Lung (tissue), 17 donors: ENCODE measurements at places on chromosomes 2 and 18. TPM values are rescaled to one million over a fixed set of nuclear protein-coding genes. Genes with fewer than 3 reads are reported as not detected.

GRCh38 chr2:197238043-197238365 is 72.6 kb downstream of the ANKRD44 start:
- peak; percentile 49 for DNase-seq

LYPD1 gene
- total RNA-seq: 6.6 TPM

DLGAP1 gene
- 11.8 TPM for total RNA-seq

DNA sequence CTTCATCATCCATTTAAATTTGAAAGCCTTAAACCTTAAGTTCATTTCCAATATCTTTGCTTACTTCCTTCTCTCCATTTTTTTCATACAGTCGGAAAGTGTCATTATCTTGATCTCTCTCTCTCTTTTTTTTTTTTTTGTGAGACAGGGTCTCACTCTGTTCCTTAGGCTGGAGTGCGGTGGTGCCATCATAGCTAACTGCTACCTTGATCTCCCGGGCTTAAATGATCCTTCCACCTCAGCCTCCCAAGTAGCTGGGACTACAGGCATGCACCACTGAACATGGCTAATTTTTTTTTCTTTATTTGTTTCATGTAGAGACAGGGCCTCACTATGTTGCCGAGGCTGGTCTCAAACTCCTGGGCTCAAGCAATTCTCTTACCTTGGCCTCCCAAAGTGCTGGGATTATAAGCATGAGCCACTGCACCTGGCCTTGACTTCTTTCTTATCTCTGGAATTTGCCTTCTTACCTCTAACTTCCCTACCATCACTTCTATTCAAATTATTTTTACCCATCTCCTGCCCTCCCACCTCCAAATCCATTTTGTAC is 222.2 kb downstream of the MYCN start:
- no peak for DNase-seq

DNA sequence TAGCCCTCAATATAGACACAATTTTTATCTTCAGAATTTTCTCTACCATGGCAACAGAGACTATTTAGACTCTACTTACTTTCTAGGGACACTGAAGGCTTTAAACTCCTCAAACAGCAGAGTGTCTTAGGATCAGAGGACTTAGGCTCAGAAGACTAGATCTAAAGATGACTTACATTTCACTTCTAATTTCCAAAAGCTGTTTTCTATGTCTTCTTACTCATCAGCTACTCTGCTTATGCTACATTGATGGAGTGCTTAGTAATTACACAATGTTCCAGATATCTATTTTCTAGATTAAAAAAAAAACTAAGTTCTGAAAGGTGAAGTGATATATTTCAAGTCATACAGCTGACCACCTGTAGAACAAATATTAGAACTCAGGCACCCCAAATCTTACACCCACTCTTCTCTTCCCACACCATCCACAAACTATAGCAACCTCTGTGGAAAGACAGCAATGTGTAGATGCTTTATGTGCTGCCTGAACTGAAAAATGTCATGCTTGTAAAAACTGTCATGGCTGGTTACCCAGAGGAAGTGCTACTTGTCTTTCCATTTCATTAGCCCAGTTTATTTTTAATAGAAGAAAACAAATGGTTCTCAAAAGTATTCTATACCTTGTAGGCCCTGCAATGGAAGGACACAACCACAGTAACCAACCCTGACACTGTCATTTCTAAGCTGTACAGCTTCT is 831.0 kb upstream of the ACVR2A start:
- no peak for DNase-seq

- DNase-seq: peak; percentile 60
Measured at GRCh38 chr2:109242654-109243331, 113.8 kb downstream of the SH3RF3 start.

GRCh38 chr2:86049529-86049928 is 56.2 kb downstream of the POLR1A start:
- no peak for DNase-seq

DNA sequence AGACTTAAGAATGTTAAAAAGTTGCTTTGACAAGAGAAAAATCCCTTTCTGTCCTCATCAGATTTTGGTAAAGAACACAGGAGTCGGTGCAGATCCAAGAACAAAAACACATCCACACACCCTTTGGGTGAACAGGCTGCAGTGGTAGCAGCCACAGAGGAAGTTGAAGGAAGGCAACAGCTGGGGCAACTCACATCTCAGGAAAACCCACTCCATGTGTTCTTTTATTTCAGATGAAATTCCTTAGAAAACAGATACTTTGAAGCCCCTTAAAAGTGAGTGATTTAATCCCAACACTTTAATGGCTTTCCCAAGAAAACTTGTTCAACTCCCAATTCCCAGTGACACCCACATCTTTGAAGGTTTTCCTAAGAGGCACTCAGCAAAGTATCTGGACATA is 271.3 kb downstream of the ICOS start:
- DNase-seq: peak; percentile 88

TSPYL6 gene
- total RNA-seq: not detected

GRCh38 chr18:21272016-21272579 is 30.1 kb downstream of the GREB1L start:
- DNase-seq: no peak

DNA sequence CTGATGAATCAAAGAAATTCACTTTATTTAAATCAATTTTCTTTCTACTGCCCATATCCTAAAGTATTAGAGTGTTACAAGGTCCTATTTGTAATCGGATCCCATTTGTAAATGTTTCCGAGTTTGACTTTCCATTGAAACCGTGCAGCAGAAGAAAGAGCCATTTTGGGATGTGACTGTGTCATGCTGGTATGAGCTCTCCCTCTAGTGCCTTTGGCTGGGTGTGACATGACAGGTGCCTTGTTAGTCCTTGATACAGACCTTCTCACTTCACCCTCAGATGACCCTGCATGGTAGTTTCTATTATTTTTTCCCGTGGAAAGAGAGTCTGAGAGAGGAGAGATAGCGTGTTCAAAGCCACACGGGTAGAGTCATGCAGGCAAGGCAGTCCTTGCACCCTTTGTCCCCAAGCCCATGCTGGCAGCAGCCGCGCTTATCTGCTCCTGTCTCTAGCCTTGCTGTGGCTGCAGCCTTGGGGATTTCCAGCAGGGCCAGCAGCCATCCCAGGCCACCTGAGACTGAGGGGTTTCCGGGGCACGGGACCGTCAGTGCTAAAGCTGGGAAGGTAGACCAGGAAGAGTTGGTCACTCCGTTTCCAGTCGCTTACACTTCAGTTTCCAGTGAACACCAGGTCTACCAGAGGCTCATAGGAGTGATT is 21.4 kb downstream of the CHMP1B start:
- no peak for DNase-seq

PLEK gene
- 29.0 TPM for total RNA-seq

DNA sequence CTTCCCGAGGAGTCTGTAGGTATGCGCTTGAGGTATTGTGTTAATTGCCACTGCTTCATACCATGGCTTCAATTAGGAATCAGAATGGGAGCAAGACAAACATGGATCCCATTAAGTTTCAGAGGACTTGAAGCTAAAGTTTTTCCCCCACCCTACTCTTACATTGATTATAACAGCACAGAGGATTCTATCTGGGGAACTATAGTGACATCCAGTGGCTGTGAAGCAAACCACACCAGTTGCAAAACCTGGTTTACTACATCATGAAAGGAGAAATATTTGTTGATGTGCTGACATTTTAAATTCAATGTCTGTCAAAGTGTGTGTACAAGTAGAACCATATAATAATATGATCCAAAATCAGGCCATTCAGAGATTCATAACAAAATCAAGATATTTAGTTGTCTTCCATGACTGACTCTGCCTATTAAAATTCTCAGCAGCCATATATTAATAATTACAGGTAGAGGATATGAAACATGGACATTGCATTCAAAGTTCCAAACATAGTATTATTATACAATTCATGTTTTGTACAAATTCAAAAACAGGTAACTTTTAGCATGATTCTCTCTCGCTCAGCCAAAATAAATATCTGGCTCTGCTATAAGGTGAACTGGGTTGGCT is 82.9 kb downstream of the GRB14 start:
- peak; percentile 56 for DNase-seq

CHRNG gene
- not detected for total RNA-seq

DNA sequence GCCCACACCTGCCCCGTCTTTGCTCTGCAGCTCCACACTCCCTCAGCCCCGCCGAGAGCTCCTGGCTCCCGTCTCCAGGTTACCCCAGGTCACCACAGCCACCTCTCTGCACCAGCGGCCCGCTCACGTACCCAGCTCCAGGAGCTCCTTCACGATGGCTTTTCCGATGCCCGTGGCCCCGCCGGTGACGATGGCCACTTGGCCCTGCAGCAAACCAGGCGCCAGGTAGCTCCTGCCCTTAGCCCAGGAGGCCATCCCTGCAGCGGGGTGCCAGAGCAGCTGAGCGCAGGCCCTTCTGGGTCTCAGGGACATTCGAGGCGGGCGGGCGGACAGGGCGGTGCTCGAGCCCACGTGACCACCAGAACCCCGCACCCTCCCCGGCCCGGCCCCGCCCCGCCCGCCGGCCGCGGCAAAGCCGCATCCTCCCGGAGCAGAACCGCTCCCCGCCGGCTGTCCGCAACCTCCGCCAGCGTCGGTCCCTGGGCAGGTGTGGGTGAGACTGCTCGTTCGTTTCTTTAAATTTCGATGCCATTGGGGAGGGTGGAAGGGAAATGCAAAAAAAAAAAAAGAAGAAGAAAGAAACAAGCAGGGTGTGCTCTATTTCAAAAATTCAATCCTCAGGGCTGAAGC is at the start of the genes PECR and TMEM169:
TSS of gene PECR (minus strand) at position 323 of the 630 bp plus-strand sequence. CDS start at position 255, 68 bp downstream.
TSS of gene TMEM169 (plus strand) at position 433 of the 630 bp plus-strand sequence. CDS start 14,045 bp downstream, outside the sequence.
- peak; percentile 81 for DNase-seq

UGT1A5 gene
- total RNA-seq: 0.34 TPM

TMEM37 gene
- 11.5 TPM for total RNA-seq

RAD51AP2 gene
- total RNA-seq: not detected

DNA sequence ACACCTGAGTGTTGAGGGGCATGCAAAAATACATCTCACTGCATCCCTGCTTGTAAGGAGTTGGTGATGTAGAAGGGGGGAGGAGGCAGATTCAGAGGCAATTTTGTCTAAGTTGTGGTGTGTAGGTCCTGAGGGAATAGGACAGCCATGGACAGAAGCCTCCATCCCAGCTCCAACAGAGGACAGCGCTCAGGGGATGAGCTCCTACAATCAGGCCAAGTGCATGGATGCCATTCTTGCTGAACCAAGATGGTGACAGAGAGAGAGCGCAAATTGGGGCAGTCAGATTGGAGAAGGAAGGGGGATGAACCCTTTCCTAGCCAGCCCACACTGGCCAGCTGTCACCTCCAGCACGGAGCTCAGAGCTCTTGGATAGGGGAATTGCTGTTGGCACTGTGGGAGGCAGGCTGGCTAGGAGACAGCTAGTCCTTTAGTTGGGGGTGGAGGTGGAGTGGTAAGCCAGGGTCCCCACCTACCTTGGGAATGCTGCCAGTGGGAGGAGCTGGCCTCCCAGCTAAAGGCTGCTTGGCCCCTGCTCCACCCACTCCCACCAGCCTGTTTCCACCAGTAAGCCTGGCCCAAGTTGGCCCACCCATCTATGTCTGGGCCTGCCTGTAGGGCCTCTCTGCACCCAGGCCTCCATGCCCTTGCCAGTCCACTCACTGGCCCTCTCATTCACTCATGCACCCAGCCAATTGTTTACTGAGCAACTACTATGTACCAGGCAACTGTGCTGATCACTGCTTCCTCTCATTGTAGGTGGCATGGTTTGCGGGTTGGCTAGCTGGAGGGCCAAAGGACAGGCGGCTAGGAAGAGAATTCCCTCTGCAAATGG is 2.5 kb upstream of the PER2 start:
- DNase-seq: peak; percentile 12

- no peak for DNase-seq
Measured at GRCh38 chr2:43131051-43131889, 95.1 kb downstream of the ZFP36L2 start.

DNA sequence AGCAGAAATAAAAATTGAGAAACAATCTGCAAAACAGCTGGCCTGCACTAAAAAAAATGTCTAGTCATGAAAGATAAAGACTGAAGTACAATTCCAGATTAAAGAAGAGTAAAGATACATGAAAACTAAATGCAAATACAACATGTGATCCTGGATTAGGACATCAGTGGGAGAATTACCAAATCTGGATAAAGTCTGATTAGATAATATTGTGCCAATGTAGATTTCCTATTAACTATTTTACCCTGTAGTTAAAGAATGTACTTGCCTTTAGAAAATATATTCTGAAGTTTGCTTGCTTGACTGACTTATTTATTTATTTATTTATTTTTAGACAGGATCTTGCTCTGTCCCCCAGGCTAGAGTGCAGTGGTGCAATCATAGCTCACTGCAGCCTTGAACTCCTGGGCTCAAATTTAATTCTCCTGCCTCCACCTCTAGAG is 58.7 kb downstream of the ASXL2 start:
- no peak for DNase-seq

DSG1 gene
- total RNA-seq: not detected

RAX gene
- not detected for total RNA-seq

ST8SIA3 gene
- total RNA-seq: 0.17 TPM

- DNase-seq: no peak
Measured at GRCh38 chr2:32843699-32844098, 103.1 kb upstream of the LTBP1 start.

IKZF2 gene
- total RNA-seq: 13.0 TPM

GAREM1 gene
- total RNA-seq: 12.6 TPM

- DNase-seq: no peak
Measured at GRCh38 chr2:428591-428990, 140.7 kb upstream of the ALKAL2 start.

KHK gene
- total RNA-seq: 7.6 TPM

GRCh38 chr2:186531257-186531775 is 45.3 kb downstream of the ZC3H15 start:
- DNase-seq: no peak

DNA sequence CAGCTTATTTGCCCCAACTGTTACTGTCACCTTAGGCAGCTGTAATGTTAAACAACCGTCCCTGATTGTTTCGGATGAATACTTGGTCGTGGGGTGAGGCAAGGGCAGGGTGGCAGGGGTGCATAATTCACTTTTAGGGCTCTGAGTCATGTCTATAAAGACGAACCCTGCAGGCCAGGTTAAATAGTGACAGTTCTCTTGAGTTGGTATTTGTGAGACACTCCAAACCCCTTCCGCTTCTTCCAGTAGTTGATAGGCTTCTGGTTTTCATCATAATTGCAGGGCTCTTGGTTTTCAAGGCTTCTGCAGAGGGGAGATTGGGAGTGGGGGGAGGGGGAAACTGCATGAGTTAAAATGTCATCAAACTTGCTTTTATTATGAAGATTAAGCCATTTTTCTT is 97.2 kb upstream of the TSPYL6 start:
- no peak for DNase-seq

- DNase-seq: no peak
Measured at GRCh38 chr2:55147041-55147440, 85.1 kb downstream of the CLHC1 start.

CD207 gene
- 0.11 TPM for total RNA-seq

GRCh38 chr18:80009661-80010550 is 21.5 kb upstream of the TXNL4A start:
- no peak for DNase-seq

XDH gene
- 1.5 TPM for total RNA-seq

PID1 gene
- total RNA-seq: 41.3 TPM

GRCh38 chr18:80200932-80201672 is 46.2 kb downstream of the PARD6G start:
- peak; percentile 92 for DNase-seq

ACTR2 gene
- total RNA-seq: 215 TPM

C1QL2 gene
- 0.31 TPM for total RNA-seq

GRCh38 chr2:137705296-137705695 is 259.0 kb upstream of the HNMT start:
- DNase-seq: no peak
